ENCODE measurements at places on chromosomes 12 and 14.

- no peak for DNase-seq
These were observed 431.6 kb downstream of the ZFP36L1 start for GRCh38 chr14:68361231-68361630.

- DNase-seq: no peak
These were observed 37.6 kb downstream of the SINHCAF start for GRCh38 chr12:31288381-31288780.

DNA sequence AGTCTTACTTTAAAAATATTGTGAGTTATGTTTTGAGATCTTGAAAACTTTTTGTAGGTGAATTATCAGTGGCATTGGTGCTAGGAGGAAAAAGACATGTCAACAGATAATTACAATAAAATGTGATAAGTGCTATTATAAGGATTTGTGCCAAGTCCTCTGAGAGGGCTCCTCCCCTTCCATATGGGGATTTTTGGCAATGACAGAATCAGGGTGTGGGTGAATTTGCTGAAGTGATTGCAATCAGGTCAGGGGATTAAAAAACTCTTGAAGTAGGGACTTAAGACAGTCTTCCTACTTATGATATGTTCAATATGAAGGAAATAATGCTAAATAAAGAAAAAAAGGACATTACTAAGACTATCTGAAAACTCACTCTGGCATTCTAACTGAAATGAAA, 122.5 kb downstream of the SLC15A5 start:
- no peak for DNase-seq

DNA sequence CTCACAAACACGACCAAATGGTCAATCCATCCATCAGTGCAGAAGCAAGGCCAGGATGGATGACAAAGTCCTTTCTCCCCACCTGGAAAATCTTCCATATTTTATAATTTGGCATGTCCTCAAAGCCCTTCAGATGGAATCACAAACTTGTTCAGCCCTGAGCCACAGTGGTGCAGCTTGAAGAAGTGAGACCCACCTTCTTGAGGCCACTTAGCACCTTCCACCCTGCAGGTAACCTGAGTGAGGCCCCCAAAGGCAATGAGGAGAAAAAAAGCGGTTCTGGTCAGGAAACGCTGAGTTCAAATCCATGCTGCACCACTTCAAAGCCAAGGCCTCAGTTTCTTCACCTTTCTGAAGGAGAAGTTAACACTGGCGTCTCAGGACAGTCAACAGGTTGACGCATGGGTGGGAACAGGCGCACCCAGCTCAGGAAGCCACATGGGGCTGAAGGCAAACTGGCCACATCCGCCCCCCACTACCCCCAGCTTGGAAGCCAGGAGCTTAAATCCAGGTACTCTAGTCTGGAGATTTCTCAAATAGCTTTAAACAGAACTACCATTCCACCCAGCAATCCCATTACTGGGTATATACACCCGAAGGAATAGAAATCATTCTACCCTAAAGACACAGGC, 320.4 kb downstream of the BCL11B start:
- no peak for DNase-seq

DNA sequence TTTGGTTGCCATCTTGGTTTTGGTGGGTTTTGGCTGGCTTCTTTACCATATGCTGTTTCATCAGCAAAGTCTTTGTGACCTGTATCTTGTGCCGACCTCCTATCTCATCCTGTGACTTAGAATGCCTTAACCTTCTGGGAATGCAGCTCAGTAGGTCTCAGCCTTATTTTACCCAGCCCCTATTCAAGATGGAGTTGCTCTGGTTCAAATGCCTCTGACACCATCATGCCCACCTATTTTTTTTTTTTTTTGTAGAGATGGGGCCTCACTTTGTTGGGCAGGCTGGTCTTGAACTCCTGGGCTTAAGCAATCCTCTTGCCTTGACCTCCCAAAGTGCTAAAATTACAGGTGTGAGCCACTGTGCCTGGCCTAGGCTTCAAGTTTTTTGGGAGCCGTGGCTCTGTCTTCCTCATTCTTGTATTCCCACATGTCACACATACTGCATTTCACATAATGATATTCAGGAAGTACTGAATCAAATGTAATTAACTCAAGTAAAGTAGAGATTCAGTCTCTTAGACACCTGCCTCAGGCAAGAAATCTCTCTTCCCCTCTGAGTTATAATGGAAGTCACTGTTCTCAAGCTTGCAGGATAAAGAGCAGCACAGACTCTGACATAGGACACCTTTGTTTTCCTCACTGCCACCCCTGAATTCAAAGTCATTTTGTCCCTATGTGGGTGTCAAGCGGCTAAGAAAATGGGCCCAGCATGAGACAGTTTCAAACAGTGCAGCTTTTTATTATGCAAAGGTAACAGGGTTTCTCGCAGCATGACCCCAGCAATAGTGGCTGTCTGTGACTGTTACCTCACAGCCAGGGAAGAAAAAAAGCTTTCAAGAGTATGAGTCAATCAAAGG, 159.0 kb downstream of the PTPN11 start:
- no peak for DNase-seq

DNA sequence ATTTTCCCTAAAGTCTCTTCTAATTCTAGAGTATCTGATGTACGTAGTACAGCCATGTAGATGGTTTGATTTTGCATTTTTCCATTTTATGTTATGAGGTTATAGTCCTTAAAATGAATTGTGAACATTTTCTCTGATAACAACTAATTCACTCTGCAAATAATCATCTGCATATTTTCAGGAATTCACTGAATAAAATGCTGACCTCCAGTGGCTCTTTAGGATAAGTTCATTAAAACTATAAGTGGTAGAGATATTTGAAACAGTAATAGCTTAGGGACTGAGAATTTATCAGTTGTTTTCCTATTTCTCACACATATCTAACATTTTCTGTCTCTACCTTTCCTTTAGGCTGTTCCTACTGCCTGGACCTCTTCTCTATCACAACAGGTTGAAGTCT, 4.4 kb downstream of the MSRB3 start:
- DNase-seq: no peak

- DNase-seq: no peak
These were observed 25.9 kb upstream of the MAPKAPK5 start for GRCh38 chr12:111816065-111816615.

GRCh38 chr14:54374117-54374884, 22.5 kb upstream of the CDKN3 start:
- no peak for DNase-seq
